ENCODE measurements at places on chromosomes 1 and 21.

DNA sequence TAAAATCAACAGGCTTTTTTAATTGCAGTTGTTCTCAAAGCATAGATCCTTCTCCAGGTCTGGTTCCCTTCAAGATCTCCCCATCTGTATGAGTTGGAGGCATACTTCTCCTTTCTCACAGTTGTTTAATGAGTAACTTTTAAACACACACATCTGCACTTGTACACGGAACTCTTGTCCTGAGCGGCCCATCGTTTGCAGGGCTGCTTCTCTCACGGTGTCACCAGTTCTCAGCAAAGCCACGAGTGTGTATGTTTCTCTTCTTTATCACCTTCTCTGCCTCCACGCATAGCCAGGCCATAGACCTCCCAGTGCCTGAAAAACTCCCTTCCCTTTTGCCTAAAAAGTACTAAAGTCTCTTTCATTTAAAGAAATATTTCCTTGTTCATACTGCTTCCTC is 68.7 kb upstream of the ROR1 start:
- no peak for DNase-seq

- no peak for DNase-seq
These were observed 1.4 kb upstream of the F3 start for GRCh38 chr1:94543001-94543400.

DNA sequence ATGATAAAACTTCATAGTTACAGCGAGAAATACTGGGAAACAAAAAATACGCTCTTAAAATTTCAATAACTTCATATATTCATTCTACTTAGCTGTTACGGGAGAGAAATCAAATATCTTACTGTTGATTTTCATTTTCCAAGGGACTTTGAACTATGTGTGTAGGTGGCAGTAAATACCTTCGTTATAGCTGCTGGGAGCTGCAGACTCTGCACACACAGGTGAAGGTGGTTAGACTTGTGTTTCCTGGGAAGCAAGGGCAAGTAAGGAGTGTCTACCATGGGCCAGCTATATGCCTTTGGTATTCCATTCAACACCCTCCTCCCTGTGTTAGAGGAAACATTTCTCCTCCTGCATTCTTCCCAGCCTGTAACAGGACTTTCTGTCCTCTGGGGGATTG is 51.4 kb upstream of the DIRAS3 start:
- DNase-seq: no peak

DNA sequence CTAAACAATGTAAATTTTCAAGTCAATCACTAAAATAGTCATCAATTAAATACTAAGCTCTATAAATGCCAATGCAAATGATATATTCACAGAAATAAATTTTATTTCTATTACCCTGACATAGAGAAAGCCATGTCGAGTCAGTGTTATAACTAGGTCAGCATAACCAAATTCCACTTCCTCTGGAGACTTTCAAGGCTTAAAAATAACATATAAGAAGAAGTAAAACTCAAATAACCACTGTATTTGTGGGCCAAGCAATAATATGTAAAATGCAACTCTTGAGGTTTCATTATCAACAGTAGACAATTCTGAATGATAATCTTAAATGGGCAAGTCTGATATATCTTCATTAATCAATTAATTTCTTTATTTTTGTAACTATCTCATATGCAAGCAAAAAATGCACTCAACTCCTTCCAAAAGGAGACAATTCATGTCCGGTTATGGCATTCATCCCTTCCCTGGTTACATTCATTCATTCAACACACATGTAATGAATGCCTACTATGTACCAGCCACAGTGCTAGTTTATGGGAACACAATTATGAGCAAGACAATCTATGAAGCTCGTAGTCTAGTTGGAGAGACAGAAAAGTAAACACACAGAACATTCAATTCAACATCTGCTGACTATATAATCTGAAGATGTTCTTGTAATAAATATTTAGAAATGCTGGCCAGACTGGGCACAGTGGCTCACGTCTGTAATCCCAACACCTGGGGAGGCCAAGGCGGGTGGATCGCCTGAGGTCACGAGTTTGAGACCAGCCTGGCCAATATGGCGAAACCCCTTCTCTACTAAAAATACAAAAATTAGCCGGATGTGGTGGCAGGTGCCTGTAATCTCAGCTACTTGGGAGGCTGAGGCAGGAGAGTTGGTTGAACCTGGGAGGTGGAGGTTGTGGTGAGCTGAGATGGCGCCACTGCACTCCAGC is 37.1 kb upstream of the CAP1 start:
- DNase-seq: no peak

DNA sequence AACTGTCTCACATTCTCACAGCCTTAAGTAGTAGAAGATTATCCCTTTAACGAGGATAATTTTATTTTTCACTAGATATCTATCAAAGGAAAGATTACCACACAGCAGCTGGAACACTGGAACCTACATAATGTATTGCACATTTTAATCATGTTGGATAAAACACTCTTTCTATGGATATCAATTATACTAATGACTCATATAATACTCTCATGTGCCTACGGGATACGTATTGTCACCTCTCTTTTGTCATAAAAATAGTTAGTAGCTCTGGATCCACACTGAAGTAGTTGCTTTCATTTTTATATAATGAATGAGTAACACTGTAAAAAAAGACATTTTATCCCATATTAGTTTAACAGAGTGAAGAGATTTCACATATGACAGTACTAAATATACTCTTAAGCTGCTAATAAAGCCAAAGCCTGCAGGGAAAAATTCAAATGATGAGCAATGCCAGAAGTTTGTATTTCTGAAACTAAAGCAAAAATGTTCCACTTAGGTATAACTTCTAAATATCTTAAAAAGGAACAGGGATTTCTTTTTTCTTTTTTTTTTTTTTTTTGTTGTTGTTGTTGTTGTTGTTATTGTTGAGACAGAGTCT is 408.7 kb upstream of the PKN2 start:
- DNase-seq: no peak

- DNase-seq: no peak
These were observed 29.6 kb upstream of the CADM3 start for GRCh38 chr1:159141584-159142390.
